ENCODE measurements at places on chromosomes 3 and 15.

DNA sequence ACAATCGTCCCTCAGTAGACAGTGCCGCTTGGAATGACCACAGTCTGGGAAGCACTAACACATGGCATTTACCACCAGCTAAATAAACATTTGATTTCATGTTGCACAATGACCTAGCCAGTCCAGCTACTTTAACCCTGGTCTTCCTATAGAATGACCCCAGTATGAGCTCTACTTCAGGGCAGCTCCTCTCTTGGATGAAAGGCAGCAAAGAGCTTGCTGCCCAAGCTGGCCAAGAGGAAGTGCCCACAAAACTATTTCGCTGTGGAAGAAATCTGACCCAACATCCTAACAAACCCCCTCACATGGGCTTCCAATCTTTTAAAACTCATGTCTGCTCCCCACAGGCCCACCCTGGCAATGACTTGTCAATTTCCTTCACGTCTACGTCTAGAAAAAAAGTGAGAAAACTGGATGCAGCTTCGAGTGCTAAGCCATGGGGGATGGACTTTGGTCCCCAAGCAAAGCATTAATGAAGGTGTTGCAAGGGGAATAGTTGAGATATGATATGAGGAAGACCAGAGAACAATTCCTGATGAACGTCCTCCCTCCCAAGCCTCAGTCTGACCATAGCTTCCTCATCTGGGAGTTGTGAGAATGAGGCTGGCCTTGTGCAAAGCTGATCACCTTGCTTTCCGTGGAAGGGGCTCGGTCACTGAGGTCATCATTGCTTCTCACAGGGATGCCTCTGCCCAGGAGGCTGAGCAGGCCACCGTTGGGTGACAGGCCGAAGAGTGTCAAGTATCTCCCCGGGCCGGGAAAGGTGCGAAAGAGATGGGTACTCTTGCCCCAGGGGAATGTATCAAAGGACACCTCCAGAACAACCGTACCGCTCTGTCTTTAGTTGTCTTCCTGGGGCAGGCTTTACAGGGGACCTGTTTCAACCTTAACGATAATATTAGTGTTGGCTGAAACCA, 964 bp downstream of the SLC25A20 start:
- no peak for DNase-seq

- no peak for DNase-seq
Measured at GRCh38 chr3:177721864-177722785, 524.8 kb upstream of the TBL1XR1 start.

- no peak for DNase-seq
Measured at GRCh38 chr3:193903966-193904365, 232.0 kb upstream of the HES1 start.

DNA sequence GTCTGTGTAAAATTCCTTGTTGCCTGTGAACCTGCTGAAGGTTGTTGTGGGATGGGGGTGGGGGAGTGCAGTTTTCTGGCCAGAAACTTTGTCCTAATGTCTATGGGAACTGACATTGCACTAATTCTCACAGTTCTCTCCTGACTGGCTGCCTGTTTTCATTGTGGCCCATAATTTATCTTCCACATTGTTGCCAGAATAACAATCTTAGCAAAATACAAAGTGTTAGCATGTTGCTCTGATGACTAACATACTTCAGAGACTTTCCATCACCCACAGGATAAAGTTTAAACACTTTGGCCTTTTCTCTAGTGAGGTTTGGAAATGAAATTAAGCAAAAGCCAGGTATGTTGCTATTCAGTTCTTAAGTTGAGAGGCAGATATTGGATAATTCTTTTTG, 81.4 kb upstream of the TBC1D5 start:
- no peak for DNase-seq

DNA sequence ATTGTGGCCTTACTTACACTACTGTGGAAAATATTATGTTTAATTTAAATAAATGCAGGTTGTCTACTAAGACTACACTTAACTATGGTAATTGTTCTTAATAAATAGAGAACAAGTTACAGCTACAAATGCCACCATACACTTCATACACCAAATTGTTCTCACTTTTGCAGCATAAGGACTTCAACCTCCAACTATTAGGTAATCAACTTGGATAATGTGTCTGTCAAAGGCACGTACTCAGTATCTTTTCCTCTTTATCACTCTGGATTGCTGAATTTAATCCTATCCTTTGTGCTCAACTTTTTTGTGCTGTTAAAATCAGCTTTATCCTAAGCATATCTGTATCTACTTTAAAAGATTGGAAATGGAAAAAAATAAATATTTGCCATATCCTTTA, 41.6 kb upstream of the TMEM87A start:
- DNase-seq: no peak

DNA sequence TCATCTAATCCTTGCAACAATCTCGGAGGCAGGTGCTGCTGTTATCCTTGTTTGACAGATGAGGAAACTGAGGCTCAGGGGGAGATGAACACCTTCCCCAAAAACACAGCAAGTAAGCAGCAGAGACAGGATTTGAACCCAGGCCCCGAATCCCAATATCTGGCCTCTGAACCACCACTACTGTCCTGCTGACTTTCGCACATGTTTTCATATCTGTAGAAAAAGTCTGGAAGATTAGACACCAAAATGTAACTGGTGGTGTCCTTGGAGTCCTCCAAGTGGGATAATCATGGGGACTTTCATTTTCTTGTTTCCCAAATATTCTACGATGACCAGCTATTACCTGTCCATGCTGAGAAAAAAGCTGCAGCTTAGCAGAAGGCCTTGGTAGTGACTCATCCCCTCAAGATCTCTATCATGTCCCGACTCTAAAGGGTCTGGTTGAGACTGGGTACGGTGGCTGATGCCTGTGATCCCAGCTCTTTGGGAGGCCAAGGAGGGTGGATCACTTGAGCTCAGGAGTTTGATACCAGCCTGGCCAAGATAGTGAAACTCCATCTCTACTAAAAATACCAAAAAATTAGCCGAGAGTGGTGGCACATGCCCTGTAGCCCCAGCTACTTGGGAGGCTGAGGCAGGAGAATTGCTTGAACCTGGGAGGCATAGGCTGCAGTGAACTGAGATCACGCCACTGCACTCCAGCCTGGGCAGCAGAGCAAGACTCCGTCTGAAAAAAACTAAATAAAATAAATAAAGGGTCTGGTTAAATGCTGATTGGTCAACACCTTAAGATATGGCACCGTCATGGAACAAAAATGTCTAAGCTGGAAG, 8.6 kb downstream of the IRAK2 start:
- DNase-seq: no peak

DNA sequence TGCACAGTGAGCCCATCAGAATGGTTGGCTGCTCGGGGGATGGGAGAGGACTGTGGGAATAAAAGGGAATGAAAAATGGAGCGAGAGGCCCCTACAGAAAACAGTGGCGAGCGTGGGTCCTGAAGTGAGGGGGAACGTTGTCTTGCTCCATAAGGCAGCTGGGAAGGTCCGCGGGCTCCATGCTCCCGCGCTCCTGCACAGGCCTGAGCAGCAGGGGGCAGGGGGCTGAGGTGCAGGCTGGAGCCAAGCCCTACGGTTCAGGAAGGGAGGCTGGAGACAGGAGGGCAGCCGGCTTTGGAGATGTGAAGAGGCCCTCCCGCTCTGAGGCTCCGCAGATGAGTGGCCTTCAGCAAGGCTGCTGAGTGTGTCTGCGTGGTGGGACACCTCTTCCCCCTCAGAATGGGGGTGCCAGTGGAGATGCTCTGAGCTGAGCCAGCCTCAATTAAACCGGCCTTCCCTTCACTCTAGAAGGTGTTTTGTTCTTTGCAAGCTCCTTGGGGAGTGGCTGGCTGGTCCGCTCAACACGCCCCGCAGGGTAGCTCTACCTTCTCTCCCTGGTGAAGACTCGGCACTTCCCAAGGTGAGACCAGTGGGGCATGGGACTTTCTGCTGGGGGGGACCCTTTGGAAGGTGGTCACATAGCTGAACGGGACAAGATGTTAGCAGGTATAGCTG, 208.0 kb downstream of the XXYLT1 start:
- no peak for DNase-seq

DNA sequence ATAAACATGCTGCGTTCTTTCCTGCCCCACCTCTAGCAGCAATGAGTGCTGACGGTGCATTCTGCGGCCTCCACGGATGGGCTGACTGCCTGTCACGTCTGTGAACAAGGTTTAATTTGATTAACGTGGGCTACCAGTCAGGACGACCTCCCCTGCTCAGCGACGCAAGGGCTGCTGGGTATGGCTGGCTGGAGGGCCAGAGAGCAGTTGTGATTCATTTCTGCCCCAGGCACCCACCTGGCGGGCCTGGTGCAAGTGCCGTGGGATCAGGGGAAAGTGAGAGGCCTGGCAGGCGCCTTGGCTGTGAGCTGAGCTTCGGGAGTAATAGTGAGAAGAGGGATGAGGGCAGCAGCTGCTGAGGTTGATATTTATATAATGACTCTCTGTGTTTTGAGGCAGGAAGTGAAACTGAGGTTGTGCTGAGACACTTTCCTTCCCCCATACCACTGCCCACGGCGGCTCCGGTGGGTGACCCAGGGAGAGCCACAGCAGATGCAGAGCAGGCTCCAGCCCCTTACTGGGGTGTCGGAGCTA, 190.4 kb upstream of the BCL6 start:
- DNase-seq: no peak

DNA sequence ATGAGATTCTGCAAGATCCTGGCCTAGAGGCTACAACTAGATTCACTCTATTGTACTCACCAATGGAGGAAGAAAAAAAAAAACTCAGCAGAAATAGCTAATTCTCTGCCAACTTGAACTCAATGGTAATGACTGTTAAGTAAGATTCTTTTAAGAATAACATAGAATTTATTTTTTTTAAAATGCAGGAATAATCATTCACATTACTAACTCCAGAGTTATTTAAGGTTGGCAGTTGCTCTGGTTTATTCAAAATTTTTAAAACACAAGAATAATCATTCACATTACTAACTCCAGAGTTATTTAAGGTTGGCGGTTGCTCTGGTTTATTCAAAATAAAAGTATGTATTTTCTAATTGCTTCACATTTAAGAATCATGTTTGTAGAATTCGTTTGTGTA, 1071.9 kb downstream of the IGSF11 start:
- DNase-seq: no peak

DNA sequence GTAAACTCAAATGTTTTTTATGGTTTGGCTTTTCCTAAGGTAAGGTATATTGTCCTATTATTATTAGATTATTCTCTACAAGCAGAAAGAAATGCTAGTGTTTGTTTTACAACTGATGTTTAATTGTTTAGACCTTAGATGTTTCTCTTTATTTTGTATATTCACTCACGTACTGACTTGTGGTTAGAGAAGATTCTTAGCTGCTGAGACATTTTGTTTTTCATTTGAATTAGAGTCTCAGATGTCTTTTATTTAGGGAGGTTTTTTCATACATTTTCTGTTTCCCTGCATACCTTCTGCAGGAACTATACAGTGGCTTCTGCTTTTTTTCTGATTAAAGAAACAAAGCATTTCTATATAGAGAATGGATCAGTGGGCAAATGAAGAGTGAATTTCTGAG, 110.9 kb downstream of the MYRIP start:
- no peak for DNase-seq

DNA sequence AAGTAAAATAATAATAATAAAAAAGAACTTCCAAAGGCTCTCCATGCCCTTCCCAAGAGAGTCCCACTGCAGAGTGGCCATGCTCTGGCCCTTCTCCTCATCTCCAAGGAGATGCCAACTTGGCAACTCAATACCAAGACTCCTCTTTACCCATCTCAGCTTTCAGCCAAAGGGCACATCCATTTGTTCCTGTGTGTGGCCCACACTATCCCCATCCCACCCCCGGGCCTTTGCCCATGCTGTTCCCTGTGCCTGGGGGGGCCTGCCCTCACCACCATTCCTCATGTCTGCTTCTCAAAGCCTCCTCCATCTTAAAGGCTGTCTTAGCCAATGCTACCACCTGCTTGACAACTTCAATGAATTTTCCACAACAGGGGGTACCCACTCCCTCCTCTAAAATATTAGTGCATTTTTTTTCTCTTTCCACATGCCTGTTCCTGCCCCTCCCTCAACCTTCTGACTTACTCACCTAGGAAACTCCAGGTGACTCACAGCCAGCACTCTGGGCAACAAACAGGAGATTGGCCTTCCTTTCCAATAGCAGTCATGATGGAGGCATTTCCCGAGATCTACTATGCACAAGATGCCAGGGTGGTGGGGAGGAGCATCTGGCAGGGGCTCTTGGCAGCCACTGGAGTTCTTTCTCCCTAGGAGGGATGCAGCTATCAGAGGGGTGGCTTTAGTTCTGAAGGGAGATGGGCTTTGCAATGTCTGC, 109.4 kb upstream of the SMAD3 start:
- DNase-seq: no peak

DNA sequence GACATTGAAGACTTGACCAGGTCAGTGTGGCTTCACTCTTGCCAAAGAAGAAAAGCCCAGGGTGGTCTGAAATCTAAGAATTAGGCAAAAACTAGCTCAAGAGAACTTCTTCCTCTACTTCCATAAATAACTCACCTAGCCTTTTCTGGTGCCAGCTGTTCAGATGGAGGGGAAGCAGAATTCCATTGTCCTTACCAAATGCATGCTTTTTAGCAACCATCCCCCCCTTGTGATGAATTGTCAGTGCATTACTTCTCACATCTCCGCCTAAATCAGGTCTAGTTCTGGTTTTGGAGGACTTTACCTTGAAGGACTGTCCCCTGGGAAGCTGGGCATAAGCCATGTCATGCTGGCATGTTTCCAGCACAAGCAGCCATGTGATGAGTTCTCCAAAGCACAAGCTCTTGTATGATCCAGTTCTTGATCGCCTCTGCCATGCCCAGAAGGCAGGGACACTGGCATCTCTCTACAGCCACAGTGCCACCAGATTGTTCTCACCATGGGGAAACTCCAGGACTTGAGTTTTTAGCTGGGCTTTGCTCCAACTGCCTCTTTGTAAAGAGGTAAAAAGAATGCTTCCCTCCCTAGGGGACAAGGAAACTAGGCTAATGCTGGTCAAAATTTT, 96.4 kb upstream of the IL12A start:
- DNase-seq: no peak

- no peak for DNase-seq
Measured at GRCh38 chr3:139982404-139982803, 47.4 kb downstream of the CLSTN2 start.

- no peak for DNase-seq
Measured at GRCh38 chr3:172273378-172273777, 174.9 kb downstream of the GHSR start.

DNA sequence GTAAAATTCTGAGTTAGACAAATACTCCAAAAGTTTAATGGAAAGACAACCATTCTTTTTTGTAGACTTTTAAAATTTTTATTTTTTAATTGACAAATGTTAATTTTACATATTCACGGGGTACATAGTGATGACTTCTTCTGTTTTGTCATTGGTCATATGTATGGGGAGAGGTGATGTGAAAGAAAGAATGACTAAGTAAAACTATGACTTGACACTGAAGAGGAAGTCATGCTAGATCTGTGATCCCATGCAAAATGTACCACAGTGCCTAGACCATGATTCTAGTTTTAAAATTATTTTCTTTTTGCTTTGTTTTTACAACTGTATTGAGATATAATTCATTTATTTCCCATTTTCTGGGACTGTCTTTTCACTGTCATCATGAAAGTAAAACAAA, 281.6 kb downstream of the MBNL1 start:
- no peak for DNase-seq

GRCh38 chr3:69776920-69777581, 37.8 kb downstream of the MITF start:
- DNase-seq: no peak
